ENCODE measurements at places on chromosomes 5 and 9.

GRCh38 chr5:167603135-167603534 lies 688.3 kb upstream of the WWC1 start:
- DNase-seq, result no peak

DNA sequence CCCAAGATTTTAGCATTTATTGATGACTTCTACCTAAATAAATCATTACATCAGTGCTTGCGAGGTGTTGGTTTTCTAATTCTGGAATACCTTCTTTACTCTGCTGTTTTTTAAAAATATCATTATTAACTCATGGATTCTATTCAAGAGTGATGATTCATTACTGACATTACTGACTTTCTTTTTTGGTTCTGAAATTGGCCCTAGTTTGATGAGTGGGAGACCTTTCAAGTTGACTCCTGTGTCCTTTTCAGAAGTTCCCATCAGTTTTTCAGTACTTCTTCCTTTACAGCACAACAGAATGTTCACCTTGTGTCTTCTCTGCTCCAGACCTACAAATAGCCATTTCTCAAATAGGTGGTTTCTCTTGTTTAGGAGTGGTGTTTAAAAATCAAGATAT lies 114.1 kb downstream of the PCSK5 start:
- DNase-seq, result no peak

DNA sequence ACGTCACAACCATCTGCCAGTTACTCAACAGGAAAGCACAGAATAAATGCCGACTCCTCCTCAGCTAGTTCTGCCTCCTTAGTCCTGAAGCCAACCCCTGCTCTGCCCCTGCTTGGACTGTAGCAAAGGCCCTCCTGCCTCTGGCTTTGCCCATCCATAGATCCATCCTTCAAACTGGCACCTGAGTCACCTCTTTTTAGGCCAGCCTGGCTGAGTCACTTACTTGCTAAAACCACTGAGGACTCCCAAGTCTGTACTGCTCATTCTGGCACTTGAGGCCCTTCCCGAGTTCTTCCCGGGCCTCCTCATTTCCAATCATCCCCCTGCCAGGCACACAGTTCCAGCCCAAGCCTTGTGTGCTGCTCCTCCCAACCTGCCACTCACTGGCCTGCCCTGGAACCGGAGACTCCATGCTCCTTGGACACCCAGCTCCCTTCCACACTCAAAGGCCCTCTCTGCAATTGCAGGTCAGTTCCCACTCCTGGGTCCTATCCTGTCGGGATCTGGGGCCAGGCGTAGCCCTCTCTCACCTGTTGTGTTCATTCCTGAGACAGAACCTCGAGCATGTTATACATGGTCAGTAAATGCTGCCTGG lies 220.1 kb downstream of the DAB2IP start:
- DNase-seq, result no peak

DNA sequence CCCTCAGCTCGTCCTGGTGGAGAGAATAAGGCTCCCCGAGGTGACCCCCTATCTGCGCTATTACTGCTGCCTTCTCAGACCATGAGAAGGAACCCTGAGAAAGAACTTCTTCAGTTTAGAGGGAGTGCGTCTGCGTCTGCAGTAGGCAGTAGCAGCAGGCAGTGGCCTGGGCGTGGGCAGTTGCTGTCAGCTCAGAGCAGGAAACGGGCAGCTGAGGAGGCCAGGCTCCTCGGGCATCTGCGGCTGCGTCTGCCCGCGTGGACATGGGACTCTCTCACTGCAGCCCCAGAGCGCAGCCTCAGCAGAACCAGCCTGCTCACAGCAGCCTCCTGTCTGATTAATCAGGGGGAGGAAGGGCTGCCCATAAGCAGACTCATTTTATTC lies 49.8 kb upstream of the FCN1 start:
- DNase-seq, result no peak

GRCh38 chr9:74281674-74282073 lies 215.5 kb upstream of the RORB start:
- no peak for DNase-seq

DNA sequence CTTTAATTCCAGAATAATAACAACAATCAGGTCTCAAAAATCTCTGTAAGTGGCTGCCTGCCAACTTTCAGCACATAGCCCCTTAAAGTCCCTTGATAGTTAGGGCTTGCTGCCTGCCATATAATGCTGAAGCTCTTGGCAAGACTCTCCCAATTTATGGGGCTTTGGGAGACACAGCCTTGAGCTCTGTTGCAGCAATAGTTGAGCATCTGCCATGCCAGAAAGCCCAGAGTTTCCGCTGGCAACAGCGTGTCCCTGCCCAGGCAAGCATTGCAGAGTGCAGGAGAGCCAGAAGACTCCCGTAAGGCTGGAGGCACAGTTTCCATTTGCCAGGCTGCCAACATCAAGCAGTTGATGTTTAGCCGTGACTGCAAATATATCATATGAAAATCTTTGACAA lies 678.5 kb upstream of the NUDT12 start:
- no peak for DNase-seq

DNA sequence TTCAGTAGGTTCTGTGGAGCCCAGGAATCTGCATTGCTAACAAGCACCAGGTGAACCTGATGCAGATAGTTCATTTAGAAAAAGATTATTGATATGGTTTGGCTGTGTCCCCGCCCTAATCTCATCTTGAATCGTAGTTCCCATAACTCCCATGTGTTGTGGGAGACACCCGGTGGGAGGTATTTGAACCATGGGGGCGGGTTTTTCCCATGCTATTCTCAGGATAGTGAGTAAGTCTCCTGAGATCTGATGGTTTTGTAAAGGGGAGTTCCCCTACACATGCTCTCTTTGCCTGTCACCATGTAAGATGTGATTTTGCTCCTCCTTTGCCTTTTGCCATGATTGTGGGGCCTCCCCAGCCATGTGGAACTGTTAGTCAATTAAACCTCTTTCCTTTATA lies 212.0 kb downstream of the RAB3C start:
- no peak for DNase-seq

- no peak for DNase-seq
Observed at GRCh38 chr5:57696825-57697570, 214.4 kb upstream of the ACTBL2 start.

Data from stimulated activated CD8-positive, alpha-beta memory T cell treated with anti-CD3 and anti-CD28 coated beads, Interleukin-15, amount 100 ng/mL, for 1 hour (primary cell).